HAP-1 (cell line): ENCODE measurements at places on chromosomes 16 and 17.

GRCh38 chr17:72754513-72754912, 338.0 kb downstream of the SLC39A11 start:
- DNase-seq, result no peak

- no peak for DNase-seq
Observed at GRCh38 chr17:72971226-72971880, 121.1 kb downstream of the SLC39A11 start.

DNA sequence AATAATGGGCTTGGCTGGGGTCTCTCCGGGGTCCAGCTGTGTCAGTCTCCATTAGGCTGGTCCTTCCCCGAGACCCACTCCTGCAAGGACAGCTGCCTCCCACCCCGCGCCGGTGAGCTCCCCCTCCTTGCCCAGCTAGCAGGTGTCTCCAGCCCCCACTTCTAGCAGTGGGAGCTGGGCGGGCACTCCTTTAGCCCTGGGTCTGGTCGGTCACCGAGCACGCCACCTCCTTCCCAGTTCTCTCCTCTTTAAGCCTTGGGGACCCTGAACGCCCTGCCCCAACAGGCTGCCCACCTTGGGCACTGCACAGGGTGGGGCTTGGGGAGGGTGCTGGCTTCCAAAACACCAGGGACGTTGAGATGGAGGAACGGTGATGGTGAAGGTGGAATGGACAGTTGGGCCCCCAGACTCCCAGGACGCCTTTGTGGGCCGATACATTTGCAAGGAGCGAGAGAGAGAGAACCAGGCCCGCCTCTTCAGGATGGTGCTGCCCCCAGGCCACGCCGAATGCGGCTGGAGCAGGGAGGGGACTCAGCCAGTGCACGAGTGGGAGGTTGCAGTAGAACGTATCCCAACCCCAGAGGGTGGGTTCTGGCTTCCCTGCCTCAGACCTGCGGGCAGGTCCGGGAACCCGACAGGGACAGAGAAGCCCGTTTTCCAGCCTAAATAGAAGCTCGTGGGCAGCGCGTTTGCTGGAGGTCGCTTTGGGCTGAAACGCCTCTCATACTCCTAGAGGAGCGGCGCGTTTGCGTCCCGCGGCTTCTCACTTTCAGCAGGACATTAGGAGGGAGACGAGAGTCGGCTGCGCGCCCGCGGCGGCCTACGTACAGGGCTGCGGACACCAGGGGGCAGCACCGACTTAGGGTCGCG, 10.7 kb downstream of the TBX2 start:
- DNase-seq, result no peak

DNA sequence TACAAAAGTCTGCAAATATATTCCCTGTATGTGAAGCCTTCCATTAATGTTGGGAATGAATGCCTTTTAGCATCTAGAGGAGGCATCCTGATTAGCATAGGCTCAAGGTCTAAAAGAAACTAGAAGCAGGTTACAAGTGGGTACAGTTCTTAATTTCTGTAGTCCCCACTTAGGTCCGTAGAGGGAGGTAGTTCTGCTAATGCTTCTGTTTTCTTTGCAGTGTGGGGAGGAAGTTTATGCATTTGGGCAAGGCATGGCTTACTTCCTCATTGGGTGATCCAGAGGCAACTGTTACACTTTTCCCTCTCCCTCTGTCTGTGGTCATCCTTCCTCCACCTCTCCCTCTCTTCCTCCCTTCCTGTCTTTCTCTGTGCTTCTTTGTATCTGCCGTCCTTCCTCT, 108.4 kb upstream of the ZKSCAN2 start:
- DNase-seq, result no peak

DNA sequence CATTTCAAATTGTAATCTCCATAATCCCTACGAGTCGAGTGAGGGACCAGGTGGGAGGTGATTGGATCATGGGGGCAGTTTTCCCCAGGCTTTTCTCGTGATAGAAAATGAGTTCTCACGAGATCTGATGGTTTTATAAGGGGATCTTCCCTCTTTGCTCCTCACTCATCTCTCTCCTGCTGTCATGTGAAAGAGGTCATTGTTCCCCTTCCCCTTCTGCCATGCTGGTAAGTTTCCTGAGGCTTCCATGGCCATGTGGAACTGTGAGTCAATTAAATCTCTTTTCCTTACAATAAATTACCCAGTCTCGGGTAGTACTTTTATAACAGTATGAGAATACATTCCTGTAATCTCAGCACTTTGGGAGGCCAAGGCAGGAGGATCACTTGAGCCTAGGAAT, 76.7 kb upstream of the MARCHF10 start:
- no peak for DNase-seq

GRCh38 chr17:52892334-52892733, 733.8 kb upstream of the CA10 start:
- no peak for DNase-seq

DNA sequence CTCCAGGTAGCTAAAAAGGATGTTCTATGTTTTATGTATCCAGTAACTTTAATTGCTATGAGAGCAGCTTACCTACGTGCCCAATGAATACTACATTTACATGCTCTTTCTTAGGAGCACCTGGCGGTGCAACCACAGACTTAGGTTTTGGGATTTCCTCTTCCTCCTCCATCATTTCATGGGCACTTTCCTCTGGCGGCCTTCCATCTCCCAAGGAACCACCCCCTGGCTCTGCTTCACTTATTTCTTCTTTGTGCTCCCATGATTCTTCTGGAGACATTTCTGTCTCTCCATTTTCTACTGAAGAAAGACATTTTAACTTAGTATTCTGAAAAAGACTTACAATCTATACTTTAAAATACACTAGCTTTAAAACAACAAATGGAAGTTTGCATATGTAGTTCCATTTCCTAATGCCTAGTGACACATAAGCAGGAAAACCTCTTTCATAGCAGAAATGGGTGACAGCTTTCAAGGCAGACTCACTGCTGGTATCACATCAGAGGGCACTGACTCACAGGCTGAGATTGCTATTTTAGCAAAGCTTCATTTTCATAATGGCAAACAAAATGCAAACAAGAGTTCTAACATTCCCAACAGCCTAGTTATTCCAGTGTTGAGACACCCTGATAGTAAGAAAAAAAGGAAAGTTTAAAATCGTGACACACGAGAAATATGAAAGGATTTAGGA, 19.1 kb downstream of the GSPT1 start:
- no peak for DNase-seq

DNA sequence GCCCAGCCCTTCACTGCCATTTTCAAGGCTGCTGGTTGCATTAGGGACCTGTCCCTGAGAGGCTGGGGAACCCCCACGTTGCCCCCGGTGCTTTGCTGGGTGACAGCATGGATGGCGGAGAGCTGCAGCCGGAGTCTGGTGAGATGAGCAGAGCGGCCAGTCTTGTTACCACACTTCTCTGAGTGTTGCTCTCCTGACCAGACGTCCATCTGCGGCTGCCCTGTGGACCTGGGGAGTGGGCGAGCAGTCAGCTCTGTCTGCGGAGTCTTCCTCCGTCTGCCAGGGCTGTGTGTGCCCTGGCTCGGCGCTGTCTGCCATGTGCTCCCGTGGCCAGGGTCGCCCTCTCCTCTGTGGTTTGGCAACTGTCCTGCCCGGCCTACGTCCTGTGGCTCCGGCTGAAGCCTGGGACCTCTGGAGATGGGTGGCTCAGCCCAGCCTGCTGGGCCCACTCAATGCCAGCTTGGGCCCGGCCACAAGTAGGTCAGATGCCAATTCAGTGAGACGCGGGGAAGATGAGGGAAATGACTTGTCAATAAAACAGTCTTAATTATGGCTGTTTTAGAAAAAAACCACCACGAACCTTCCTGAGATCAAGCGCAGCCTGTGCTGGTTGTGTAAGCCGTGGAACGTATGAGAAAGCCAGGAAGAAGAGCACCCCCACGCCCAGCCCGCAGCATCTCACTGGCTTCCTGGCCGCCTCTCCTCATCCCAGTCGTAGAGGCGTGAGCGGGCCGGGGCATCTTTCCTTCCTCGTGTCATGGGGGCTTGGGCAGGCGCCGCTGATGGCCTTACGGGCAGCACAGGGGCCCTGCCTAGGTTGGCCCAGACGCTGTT, 7.9 kb downstream of the KCTD5 start:
- DNase-seq, result no peak

DNA sequence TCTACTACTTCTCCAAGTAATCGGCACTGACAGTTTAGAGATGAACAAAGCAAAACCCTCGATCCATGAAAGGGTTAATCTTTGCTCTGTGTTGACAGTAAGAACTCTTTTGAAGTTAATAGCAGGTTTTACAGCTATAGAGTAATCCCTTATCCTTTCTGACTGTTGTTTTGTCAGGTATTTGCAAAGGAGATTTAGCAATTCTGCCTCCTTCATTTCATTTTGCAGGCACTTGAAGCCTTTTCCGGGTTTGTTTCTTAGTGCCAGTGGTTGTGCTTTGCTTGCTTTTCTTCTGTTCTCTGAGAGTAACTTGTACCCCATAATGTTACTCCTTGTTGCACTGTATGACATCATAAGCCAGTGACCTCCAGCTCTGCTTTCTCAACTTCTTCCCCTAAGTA, 64.5 kb downstream of the TANGO6 start:
- DNase-seq, result peak; percentile 80

GRCh38 chr16:58110571-58111301, 18.4 kb downstream of the CFAP20 start:
- no peak for DNase-seq

GRCh38 chr17:1608676-1609075, 20.0 kb downstream of the SLC43A2 start:
- DNase-seq, result no peak

DNA sequence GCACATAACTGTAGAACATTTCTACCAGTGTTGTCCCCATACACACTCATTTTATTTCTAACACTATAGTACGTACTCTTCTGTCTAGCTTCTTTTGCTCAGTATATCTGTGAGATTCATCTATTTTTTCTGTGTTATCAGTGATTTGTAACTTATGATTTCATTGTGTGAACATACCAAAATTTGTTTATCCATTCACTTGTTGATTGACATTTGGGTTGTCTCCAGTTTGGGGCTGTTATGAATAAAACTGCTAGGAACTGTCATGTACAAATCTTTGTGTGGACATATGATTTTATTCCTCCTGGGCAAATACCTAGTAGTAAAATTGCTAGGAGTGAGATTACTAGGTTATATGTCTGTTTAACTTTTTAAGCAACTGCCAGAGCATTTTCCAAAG, 9.6 kb downstream of the CYB5B start:
- no peak for DNase-seq
